ENCODE measurements at places on chromosomes 16 and 17.

GRCh38 chr17:79002796-79003593 is 6.6 kb downstream of the CANT1 start:
- DNase-seq, result no peak

DNA sequence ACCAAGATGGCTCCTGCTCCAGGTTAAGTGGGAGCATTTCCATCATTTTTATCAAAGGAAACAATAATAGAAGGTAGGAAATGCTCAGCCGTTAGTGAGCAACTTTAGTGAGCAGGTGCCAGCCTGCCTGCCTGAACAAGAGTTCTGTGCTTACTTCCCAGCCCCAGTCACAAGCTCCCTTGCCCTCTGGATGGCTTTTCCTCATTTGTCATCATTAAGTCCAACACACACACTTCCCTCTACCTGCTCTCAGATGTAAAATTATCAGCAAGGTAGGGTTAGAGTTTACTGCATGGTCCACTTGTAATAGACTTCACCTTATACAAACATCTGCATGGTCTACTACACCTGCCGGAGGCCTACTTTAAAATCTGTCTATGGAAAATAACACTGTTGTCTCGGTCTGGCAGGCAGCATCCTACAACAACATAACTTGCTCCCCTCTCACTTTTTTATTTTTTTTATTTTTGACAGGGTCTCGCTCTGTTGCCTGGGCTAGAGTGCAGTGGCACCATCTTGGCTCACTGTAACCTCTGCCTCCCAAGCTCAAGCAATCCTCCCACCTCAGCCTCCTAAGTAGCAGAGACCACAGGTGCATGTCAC is 12.7 kb downstream of the TEX2 start:
- no peak for DNase-seq

DNA sequence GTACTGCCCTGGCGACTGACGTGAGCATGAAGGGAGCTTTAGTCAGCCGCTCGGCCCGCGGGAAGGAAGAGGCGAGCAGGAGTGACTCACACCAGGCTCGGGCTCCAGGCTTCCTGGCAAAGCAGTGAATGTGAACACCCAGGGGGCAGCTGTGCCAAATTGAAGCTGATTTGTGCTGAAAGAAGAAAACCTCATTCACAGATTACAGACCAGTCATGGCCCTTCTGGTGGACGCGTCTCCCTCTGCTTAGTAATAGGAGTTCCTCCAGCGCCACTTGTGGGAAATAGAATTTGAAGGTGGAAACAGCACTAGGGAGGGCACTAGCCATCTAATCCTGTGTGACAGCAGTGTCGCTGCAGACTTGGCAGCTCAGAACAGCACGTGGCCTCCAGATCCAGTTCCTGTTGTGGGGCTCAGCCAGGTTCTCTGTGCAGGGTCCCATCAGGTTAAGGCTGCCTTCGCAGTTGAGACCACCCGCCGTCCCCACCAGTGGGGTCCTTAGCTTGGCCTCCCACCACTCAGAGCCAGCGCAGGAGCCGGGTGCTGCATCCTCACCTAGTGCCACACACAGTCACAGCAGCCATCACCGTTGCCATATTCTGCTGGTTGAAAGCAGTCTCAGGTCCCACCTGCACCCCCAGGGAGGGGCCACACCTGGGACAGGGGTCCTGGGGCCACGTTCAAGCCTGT is 164.5 kb upstream of the CHMP6 start:
- peak; percentile 31 for DNase-seq

DNA sequence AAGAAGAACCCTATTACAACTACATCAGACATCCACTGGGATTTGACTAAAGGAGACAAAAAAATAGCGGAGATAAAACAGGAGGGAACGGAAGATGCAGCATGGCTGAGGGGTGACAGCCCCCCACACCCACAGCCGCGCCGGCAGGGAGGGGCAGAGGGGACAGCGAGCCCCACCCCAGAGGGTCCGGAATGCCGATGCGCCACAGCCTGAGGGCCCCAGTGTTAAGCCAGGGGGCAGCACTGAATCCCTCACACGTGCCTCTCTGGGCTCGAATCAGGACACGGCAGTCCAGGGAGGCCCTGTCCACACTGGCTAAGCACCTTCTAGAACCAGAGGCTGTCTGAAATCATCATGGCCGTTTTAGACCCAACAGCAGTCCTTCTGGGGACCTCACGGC is 18.8 kb downstream of the MAP1LC3B start:
- no peak for DNase-seq

DNA sequence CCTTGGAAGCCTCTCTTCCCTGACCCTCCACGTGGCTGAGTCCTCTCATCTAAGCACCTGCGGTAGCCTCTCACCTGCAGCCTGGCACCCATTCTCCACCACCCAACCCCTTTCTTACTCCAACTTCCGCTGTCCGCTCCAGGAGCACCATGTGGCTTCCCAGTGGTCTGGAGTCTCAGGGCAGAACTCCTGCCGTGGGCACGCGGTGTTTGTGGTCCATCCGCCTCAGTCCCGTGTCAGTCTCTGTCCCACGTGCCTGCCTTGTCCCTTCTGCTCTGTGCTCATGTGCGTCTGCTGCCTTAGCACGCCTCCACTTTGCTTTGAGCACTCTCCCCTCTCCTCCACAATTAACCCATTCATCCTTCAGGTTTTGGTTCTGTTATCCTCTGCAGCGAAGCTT is 49.7 kb downstream of the KATNIP start:
- DNase-seq, result no peak

DNA sequence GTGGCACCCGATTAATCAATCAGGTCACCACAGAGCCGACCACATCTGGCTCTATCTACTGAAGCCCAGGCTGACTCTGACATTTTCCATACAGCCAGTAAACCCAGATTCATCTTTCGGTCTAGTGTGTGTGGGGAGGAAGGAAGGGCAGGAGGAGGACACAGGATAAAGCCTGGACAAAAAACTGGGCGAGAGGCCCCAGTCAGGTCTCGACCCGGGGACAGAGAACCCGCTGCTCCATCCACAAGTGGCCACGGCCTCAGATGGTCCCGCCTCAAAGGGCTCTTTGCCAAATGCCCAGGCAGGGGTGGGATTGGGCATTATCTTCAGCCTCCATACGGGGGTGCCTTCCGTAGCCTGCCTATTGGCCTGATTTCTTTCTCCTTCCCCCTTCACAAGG is 7.8 kb downstream of the ABR start:
- DNase-seq, result no peak

- DNase-seq, result peak; percentile 90
These were observed 2.7 kb downstream of the ZFPM1 start for GRCh38 chr16:88455610-88456355.

- DNase-seq, result no peak
These were observed 488 bp upstream of the NTN3 start for GRCh38 chr16:2470603-2471015.

DNA sequence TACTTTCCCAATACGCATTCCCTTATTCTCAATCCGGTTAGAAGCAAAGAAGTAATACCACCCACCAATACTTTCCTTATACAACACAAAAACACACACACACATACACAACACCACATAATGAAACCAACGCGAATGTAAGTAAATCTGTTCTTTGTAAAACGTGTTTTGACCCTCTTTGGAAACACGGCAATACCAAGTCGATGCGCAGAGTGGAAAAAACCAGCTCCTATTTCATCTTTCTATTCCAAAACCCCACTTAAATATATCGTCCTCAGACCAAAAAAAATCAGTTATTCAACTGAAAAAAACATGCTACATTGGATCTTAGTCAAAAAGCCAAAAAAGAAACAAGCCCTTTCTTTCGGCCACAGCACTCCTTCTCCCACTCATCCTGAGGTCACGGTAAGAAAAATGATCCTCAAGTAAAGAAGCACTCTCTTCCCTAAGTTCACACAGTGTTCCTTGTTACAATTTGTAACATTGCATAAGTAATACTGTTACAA is 31.0 kb upstream of the ARL4D start:
- peak; percentile 78 for DNase-seq

GRCh38 chr17:40564195-40564882 is 933 bp downstream of the CCR7 start:
- peak; percentile 41 for DNase-seq

- DNase-seq, result no peak
These were observed 117.8 kb upstream of the METRNL start for GRCh38 chr17:82961366-82962162.

DNA sequence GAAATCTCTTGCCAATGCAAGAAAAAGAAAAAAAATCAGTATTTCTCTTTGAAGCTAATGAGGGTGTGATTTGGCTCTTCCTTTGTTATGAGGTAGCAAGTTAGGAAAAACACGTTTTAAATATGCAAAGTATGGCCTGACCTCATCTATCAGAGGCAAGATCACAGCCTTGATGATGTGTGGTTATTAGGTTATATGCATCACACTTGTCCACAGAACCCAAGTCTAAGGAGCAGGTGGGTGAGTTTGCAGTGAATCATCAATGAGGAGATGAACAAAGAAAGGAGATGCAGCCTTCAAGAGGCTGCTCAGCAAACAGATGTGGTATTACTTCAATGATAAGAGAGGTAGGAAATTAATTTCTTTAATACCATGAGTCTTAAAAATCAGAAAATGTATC is 594.8 kb upstream of the CDH5 start:
- no peak for DNase-seq

DNA sequence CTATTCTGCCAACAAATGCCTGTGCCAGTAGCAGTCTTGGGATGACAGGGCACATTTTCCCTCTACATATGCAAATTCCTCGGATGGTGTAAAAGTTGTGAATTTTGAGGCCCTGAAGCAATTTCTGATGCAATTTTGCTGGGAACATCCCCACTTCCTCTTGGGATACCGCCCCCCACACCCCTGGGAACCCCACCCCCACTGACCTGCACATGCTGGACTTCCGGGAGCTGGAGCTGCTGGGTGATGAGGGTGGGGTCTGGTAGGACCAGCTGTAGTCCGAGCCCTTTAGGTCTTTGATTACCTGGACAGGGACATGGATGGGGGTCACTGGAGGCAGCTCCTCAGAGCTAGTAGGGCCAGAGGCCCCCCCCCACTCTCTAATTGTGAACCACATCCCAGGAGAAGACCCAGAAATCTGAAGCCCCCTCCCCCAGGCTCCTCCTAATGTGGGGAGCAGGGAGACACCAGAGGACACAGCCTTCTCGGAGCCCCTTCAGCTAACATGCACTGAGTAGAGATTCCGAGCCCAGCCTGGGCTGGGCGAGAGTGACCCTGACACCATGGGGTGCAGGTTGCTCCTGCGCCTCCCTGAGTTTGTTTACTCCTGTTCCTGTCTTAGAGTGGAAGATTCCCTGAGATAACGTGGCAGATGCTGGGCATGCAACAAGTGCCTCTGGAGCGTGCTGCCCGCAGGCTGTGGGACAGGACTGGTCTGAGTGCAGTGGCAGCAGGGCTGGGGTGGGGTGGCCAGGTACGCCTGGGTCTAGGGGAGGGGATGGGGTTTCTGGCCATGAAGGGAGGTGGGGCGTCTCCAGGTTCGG is 9.0 kb downstream of the MTSS2 start:
- no peak for DNase-seq

- no peak for DNase-seq
These were observed 18.1 kb downstream of the RHBDL3 start for GRCh38 chr17:32283745-32284201.

DNA sequence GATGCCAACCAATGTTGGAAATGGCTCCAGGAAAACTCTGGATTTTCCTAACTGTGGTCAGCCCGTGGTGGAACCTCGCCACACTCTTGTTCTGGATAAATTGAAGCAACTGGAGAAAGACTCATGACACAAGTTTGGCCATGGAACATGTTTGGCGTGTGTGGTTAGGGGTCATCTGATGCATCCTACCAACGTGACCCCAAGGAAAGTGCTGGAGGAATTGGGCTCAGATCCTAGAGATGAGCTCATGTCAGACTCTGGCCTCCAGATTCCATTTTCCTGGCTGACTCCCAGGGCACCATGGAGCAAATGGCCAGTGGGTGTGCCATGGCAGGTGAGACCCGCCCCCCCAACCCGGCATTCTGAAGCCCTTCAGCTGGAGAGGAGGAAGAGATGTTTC is 58.5 kb downstream of the CACNG5 start:
- DNase-seq, result no peak

- no peak for DNase-seq
These were observed 134.4 kb downstream of the SPACA3 start for GRCh38 chr17:33126086-33126485.

DNA sequence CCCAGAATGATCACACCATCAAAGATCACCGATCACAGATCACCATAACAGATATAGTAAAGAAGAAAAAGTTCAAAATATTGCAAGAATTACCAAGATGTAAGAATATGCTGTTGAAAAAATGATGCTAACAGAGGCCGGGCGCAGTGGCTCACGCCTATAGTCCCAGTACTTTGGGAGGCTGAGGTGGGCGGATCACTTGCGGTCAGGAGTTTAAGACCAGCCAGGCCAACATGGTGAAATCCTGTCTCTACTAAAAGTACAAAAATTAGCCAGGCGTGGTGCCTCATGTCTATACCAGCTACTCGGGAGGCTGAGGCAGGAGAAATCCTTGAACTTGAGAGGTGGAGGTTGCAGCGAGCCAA is 53.2 kb downstream of the CPPED1 start:
- DNase-seq, result peak; percentile 13

DNA sequence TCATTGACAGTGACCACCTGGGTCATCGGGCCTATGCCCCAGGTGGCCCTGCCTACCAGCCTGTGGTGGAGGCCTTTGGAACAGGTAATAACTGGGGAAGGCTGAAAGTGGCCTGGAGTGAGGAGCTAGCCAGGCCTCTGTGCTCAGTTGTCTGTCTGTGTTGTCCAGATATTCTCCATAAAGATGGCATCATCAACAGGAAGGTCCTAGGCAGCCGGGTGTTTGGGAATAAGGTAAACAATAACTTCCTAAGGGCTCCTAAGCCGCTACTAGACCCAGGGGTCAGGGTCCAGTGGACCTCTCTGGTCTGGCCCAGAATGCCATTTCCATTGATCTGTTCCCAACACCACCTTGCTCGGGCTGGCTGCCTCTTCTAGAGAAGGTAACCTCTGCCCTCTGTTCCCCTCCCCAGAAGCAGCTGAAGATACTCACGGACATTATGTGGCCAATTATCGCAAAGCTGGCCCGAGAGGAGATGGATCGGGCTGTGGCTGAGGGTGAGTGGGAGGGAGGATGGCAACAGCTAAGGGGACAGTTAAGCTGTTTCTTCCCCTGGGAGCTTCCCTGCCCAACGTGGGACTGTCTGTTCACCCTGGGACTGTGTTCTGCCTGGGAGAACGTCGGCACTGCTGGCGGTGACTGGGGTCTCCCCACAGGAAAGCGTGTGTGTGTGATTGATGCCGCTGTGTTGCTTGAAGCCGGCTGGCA is 1.9 kb upstream of the MLX start:
- no peak for DNase-seq

DNA sequence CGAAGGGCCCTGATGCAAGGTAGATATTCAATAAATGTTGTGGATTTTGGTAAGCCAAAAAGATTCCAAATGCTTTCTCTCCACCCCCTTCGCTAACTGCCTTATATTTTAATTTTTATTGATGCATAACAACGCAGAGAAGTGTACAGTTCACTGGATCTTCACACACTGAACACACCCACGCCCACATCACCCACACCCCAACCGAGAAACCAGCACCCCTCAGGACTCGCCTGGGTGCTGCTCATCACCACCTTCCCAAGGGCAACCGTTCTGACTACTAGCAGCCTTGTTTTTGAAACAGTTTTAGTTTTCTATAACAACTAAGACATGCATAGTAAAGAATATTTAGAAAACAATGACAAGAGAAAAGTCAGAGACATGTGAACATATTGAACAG is 9.1 kb upstream of the PLCG2 start:
- no peak for DNase-seq

All from CD4-positive, alpha-beta T cell treated with Interferon alpha-2 for 1 hour (primary cell).